ENCODE measurements at places on chromosomes 3 and 15. TPM values are rescaled to one million over a fixed set of nuclear protein-coding genes. Genes with fewer than 3 reads are reported as not detected.

The CCR9 gene
- total RNA-seq, result not detected

The TRIM42 gene
- not detected for total RNA-seq

DNA sequence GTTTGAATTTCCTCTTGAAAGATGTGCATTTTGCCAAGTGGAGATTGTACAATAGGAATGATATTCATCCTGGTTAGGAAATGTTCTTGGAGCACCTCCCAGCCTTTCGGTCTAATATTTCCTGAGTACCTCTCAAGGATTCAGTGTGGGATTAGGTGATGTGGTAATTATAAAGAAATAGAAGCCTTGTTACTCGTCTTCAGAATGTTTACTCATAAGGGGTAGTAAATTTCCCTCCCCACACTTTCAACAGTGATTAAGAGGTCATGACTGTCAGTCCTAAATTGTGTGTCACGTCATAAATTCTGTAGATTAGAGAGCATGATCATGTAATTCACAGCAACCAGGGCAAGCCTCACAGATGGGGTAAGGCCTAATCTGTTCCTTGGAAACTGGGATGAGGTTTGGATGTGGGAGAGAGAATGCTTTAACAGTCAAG, 633.1 kb upstream of the TBL1XR1 start:
- no peak for DNase-seq

DNA sequence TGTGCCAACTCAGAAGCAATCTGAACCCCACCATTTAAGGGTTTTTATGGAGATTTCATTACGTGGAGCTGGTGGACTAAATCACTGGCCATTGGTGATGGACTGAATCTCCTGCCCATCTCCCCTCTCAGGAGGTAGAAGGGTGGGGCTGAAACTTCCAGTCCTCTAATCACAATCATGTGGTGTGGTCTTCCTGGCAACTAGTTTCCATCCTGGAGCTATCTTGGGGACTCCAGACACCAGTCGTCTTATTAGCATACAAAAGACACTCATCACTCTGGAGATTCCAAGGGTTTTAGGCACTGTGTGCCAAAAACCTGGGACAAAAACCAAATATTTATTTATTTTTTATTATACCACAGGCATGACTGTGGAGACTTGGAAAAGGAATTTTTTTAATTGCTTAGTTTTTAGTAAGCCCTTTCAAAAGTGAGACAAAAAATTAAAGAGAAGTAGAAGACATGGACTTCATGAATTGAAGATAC, 203.6 kb downstream of the WNT5A start:
- DNase-seq, result no peak

DNA sequence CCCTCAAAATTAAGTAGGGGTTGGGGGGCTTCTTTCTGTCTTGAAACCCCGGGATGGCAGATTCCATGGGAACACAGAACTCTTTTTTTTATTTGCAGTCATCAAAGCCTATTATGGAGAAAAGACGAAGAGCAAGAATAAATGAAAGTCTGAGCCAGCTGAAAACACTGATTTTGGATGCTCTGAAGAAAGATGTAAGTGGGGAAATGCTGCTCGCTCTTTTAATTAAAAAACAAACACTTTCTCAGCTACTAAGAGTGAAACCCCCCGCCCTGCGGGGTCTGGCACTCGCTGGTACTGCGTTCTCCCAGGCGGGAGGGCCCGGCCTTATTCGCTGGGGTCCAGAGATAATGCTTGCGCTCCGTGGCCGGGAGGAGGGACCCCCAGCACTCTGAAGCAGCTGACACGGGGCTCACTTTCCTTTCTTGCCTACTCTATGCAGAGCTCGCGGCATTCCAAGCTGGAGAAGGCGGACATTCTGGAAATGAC, 615 bp downstream of the HES1 start:
- DNase-seq, result no peak

DNA sequence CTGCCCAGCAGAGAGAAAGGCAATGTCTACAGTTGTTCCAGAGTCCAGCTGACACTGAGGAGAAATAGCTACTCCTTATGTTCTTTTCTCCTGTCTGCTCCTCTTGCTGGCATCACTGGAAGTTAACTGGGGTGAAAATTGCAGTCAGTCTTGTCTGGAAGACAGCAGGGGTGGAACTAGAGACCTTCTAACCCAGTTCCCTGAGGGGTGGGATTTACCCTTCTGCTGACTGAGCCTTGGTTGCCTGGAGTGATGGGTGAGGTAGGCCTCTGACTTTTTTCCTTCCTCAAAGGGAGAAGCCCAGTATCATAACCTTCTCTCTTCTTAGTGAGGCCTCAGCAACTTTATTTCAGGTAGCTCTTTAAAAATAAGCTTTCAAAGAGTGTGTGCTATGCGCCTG, 16.2 kb downstream of the ZNF609 start:
- DNase-seq, result no peak
